DMS 273 treated with DMSO at 0.1 percent for 48 hours (cell line): ENCODE measurements at places on chromosomes 2 and 18.

GRCh38 chr2:218418717-218419458, at the start of gene VIL1:
Gene VIL1, plus strand, starts transcription at chr2:218419123. Its CDS starts 4,656 bp downstream, at chr2:218423779.
- DNase-seq, result no peak

DNA sequence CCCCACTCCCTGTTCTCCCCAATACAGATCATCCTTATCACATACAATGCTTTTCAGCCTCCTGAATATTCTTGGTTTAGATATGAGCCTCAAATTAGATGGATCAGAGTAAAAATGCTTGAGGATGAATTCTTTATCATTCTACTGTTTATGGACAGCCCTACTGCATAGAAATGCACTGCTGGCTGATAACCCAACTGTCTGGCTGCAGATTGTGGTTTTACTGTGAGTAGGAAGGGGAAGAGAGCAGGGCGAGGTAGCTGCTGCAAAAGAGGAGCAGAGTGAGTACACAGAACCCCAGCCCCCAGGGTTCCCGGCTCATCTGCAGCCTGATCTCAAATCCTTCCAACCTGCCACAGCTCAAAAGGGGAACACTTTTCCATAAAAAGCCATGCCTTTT, 29.4 kb upstream of the NCOA1 start:
- no peak for DNase-seq

DNA sequence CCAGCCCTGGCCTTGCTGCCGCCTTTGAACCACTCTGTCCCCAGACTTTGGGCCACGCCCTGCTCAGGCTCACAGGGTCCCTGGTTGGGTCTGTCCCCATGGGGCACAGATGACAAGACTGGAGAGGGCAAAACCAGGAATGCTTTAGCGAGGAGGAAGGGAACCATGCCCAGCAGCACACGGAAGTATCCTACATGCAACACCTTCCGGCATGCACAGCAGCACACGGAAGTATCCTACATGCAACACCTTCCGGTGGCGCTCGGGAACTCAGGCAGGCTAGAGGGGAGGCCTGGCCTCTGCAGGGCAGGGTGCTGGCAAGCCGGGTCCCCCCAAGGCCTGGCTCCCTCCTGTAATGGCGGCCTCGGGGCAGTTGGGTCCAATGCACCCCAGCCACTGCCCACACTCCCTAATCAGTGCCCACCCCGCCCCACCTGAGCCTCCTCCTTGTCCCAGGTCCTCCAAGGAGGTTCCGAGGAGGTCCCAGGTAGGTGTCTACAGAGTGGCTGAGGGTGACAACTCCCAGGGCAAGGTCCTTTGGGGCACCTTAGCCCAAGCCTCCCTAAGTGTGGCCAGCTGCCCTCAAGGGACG, 33.6 kb upstream of the SNED1 start:
- DNase-seq, result no peak

- DNase-seq, result no peak
Observed at GRCh38 chr18:45666006-45666405, 50.7 kb downstream of the SLC14A2 start.

DNA sequence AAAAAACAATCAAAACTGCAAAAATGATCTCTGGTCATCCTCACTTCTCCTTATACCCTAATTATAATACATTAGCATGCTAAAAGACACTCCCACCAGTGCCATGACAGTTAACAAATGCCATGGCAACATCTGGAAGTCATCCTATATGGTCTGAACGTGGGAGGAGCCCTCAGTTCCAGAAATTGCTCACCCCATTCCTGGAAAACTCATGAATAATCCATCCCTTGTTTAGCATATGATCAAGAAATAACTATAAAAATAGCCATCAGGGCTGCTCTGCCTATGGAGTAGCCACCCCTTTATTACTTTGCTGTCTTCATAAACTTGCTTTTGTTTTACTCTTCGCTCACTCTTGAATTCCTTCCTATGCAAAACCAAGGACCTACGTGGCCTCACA, 5.7 kb upstream of the C2orf80 start:
- DNase-seq, result no peak

GRCh38 chr2:20327370-20327769, 23.3 kb downstream of the PUM2 start:
- no peak for DNase-seq

GRCh38 chr2:8487461-8487932, 194.4 kb upstream of the ID2 start:
- DNase-seq, result no peak

DNA sequence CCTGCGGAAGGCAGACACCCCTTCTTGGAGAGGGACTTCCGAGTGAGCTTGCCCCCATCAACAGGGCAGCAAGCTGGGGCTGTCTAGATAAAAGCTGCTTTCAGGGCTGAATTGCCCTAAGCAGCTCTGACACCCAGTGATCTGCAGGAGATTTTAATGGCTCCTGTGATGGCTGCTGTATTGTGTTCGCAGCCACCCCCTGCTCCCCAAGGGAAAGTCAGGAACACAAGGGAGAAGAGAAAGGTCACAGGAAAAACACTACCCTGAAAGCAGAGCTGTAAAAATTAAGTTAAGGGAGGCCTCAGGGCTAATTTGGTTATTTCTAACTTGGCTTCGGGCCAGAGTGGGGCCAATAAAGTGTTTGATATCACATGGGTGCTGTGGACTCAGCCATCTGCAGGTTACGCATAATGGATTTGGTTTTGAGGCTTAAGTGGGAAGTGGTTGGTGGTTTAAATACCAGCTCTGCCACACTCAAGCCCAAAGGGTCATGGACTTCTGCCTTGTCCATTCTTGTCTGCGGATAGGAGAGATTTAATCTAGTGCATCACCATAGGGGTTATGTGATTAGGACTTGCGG, 147.6 kb downstream of the CLIP4 start:
- DNase-seq, result no peak

DNA sequence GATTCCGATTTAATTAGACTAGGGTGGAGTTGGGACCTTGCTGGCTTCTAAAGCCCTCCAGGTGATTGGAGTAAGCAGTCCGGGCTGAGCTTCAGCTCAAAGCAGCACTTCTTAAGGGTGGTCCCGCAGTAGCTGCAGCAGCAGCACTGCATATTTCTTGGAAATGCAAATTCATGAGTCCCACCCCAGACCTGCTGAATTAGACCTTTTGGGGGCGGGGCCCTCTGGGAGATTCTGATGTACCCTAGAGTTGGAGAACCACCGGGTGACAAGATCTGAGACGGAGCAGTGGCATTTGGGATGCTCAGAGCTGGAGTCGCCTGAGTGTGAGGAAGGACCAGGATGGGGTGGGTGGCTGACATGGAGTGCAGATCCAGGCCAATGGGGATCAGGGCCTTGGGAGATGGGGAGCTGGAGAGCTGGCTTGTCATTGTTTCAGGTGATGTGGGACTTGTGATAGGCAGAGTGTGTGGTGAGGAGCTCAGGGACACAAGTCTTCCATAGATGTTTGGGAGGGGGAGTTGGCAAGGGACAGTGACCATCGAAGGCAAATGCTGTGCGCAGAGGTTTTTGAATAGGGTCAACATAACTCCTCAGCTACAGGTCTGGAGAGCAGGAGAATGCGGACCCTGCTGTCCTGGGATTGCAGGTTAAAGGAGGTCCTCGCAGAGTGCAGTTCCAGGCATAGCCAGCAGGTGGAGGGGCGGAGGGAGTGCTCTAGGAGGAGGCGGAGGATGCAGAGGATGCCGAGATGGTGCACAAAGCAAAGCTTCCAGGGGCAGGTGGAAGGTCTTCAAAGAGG, 130.9 kb upstream of the RAB12 start:
- DNase-seq, result peak; percentile 10

GRCh38 chr2:234377761-234378391, 119.0 kb downstream of the ARL4C start:
- DNase-seq, result peak; percentile 87

- no peak for DNase-seq
Observed at GRCh38 chr2:111618978-111619902, 264.8 kb downstream of the ANAPC1 start.

DNA sequence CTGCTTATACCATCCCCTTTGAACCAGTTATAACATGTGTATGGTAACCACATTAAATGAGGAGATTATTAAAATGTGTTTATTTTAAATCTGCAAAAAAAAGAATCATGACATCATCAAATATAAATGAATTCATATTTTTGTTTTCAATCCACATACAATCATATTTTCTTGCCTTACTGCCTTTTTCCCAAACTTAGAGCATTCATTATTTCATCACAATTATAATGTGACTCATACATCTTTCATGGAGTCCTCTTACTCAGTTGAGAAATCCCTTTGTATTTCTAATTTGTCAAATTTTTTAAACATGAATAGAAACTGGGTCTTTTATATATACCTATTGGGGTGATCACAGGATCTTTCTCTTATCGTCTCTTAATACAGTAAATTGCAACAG, 909.6 kb downstream of the DSC3 start:
- DNase-seq, result no peak

DNA sequence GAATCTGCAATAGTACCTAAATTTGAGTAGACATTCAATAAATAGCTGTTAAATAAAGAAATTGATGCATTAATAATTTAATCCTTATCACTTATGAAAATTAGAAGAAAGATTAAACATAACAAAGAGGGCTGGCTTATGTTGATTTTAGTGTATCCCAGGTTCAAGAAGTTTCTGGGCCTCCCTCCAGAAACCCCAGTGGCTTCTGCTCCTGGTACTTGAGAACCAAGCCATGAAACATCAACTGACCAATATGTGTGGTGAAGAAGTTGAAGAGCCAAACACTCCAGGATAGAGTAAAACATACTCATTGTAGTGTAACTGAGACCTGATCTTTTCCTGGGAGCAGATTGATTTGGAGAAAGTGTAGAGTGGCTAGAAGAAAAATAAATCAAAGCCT, 1465.7 kb upstream of the PIK3C3 start:
- no peak for DNase-seq

- DNase-seq, result no peak
Observed at GRCh38 chr2:118786746-118787145, 60.7 kb downstream of the EN1 start.

DNA sequence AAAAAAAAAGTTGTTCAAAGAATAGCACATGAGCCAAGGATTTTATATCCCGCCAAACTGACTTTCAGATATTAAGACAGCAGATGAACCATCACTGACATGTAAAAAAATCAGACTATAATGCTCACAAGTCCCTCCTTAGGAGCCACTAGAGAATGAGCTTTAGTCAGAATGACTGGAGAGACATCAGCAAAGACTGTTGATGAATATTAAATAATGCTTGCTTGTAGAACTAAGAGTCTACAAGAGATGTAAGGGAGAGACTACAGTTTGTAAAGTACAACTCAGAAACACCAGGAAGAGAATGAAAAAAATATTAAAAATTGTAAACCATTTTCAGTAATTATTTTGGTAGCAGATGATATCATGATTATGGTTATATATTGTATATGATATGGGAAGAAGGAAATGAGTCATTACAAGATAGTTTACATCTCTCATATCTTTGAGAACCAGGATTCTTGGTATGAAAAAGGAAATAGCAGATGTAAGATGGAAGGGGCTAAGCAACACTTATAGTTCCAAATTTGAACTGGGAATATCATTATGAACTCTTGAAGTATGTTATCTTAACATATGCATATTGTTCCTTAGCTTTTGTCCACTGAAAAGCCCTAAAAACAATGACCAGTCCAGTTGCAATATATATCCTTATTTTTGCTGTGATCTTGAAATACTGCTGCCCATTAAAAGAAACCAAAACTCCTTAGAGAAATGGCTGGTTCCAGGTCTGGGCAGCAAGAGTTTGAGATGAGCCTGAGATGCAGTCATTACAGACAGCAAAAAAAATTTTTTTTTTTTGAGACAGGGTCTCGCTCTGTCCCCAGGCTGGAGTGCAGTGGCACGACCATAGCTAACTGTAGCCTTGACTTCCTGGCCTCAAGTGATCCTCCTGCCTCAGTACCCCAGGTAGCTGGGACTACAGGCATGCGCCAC, 55.7 kb downstream of the PTPN2 start:
- no peak for DNase-seq

GRCh38 chr2:88530081-88530480, 77.6 kb upstream of the FOXI3 start:
- no peak for DNase-seq

DNA sequence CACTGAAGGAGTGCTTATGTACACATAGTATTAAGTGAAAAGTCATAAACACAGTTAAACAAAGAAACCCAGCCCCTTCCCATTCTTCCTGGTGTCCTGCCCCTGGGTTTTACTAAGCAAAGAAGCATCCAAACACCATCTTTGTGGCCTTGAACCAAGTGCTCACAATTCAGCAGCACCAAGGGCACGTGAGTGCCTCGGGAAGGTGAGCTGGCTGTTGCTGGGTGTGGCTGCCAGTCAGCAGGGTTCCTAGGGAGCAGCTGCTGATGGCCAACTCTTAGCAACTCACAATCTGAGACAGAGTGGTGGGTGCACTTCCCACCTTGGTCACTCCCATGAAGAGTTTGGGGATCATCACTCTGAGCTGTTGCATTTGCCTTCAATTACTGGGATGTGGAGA, 97.7 kb upstream of the PGAP1 start:
- no peak for DNase-seq

DNA sequence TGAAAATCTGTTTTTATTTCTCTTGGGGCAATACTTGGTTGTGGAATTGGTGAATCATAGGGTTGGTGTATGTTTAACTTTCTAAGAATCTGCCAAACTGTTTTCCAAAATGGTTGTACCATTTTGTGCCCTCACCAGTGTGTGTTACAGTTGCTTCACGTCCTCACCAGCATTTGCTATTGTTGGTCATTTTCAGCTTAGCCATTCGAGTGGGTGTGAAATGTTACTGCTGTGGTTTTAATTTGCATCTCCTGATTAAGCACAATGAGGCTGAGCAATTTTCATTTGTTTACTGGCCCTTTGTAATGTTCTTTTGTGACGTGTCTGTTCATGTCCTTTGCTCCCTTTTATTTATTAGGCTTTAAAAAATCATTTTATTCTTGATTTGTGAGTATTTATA, 49.7 kb downstream of the FOSL2 start:
- DNase-seq, result no peak

- DNase-seq, result no peak
Observed at GRCh38 chr18:47719096-47719780, 211.2 kb downstream of the SMAD2 start.

GRCh38 chr2:137659616-137660015, 304.7 kb upstream of the HNMT start:
- DNase-seq, result no peak

DNA sequence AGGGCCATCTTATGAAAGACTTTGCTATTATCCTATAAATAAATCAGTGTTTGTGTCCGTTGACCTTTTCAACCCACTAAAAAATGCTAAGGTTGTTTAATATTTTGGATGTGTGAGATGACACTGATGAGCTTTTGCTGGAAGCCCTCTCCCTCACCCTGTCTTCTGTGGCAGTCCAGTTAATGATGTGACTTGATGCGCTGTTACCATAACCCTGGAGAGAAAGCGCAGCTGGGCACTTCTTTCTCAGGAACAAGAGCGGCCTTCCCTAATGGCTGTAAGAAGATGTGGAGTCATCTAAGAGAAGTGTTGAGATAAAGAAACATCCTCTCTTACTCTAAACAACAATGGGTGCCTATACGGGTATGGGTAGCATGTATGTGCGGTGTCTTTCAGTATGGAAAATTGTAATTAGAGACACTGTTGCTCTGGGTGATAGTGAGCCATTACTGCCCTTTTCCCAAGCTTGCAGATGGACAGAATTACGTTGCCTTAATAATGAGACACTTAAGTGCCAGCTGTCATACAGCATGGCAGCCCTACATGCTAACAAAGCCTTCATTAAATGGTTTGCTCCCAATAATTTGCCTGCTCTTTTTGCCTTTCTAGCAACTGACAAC, 165.6 kb upstream of the NABP1 start:
- DNase-seq, result peak; percentile 44
